CD8-positive, alpha-beta memory T cell (primary cell): ENCODE measurements at places on chromosomes 3 and 15.

DNA sequence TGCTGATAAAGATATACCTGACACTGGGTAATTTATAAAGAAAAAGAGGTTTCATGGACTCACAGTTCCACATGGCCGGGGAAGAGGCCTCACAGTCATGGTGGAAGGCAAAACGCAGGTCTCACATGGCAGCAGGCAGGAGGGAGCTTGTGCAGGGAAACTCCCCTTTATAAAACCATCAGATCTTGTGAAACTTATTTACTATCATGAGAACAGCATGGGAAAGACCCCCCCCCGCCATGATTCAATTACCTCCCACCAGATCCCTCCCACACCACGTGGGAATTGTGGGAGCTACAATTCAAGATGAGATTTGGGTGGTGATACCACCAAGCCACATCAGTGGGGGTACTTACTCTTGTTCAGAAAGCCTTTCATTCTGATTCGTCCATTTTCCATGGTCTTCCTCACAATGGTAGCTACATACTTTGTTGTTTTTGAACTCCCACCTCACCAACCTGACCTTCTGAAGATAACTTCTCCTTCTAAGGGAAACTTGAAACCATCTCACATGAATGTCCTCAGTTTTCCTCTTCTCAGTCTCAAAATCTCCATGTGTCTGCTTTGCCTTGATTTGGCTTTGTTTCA, 275.6 kb upstream of the PROK2 start:
- DNase-seq: no peak

- no peak for DNase-seq
These were observed 378.2 kb upstream of the ALCAM start for GRCh38 chr3:104988496-104988895.

DNA sequence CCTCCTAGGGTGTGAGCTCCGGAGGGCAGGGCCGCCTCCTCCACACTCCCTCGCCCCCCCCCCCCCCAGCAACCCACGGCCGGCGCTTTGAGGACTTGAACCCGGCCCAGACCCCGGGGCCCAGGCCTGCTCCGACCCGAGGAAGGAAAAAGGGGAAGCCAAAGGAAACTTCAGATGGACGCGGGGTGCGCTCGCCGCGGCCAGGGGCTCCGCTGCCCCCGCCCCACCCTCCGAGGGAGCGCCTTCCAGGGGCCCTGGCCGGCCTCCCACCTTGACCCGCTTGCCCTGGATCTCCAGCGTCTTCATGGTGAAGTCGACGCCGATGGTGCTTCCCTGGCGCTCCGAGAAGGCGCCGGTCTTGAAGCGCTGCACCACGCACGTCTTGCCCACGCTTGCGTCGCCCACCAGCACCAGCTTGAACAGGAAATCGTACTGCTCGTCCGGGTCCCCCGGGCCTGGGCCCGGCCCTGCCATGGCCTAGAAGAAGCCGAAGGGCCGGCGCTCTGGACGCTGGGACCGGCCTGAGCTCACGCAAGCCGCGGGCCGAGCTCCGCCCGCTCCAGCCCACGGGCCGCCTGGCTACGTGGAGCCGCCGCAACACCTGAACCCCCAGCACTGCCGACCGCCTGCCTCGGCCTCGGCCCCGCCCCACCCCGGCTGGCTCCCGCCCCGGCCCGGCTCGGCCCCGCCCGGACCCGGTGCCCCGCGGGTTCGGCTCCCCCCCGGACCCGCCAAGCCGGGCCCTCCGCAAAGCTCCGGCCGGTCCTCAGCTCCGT, 400 bp downstream of the RAB43 start:
- DNase-seq: peak; percentile 8

DNA sequence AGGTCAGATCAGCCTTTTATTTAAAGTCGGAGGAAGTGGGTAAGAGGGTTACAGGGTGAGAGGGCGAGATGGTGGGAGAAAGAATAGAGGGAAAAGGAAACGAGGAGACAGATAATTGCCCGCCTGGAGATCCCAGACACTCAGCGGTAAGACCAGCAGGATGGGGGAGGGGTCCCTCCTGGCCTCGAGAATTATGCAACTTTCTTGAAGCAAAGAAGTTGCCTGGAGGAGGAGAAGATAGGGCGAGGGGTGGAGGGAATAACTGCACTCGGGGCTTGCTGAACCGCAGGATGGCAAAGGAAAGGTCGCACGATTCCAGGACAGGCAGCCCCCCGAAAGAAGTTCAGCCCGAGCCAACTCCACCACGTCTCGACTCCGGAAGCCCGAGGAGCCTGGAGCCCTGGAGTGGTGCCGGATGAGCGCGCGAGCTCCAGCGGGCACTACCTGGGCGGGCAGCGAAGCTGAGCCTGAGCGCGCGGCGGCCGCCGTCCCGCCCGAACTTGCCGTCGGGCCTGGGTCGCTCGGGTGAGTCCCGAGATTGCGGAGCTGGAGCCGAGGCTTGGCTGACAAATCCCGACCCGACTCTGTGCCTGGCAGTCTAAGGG, 402 bp downstream of the WWTR1 start:
- DNase-seq: peak; percentile 14

DNA sequence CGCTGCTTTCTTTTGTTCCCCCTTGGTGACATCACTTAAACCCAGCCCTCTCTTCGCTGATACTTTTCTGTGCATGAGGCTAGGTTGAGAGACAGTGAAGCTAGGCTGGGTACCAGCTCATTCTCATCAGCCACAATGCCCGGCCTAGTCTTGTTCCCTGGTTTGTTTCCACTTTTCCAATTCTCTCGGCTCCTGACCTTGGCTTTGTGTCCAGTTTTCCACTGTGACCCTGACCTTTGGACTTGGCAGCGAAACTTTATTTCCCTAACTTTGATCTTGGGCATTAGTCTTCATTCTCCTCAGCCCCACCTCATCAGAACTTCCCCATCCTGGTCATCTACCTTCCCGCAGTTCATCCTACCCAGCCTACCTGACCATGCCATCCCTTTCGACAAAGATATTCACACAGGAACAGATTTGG, 908 bp upstream of the ADPGK start:
- DNase-seq: no peak

DNA sequence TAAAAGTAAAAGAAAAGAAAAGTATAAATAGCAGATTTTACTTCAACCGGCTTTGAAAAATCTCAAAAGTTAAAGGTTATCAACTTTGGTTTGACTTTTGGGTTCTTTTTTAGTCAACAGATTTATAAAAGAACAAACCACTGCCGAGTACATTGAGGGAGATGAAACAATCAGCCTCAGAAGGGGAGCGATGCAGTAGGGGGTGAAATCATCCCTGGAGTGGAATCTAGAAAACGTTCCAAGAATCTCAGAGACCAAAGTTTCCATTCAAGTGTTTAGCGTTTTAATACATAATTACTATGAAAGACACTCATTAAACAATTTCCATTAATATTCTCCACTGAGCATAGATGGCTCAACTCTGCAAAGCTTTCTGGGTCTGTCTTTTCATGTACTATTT, 745.5 kb downstream of the NR2F2 start:
- DNase-seq: no peak

DNA sequence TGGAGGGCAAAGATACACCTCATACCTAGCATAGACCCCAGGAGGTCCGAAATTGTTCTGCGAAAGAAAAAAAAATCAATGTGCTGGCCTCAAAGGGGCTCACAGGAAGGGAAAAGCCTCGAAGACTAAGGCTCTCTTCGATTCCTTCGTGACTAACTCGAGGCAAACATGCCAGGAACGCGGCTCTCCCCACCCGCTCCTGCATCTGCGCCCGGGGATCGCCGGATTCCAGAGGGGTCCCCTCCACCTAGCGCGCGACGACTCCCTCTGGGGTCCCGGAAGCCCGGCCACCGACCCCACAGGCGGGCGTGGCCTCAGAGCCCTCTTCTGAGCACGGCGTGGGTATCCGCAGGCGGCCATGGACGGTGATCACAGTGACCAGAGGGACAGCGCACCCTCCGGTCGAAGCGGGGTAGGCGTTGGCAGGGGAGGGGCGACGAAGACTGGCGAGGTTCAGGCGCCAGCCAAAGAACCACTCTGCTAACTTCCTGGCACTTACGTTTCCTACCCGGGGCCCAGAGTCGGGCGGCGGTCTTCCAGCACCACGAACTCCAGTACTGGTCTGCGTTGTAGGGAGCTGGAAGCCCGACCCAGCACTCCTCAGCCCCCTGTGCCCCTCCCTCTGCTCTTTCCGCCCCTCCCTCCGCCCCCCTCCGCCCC, 515 bp upstream of the EIF3J start:
- DNase-seq: no peak

GRCh38 chr3:24394754-24395153, 99.9 kb downstream of the THRB start:
- DNase-seq: no peak

GRCh38 chr3:170055209-170055608, 17.4 kb downstream of the GPR160 start:
- DNase-seq: no peak

DNA sequence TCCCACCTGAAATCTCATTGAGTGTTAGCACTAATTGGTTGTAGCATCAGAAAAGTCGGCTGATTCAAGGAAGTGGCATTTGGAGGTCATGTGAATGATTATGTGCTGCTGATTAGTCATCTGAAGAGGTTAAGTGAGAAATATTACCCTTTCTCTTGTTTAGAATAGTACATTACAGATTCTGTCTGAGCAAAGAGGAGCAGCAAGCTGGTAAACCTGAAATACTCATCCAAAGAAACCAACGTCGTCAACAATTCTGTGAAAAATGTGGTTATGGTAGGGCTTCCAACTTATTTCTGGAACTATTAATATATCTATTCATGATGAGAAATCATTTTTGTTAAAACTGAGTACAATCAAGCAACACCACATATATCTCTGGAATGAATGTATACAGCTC, 1024.9 kb downstream of the TUSC7 start:
- DNase-seq: no peak

DNA sequence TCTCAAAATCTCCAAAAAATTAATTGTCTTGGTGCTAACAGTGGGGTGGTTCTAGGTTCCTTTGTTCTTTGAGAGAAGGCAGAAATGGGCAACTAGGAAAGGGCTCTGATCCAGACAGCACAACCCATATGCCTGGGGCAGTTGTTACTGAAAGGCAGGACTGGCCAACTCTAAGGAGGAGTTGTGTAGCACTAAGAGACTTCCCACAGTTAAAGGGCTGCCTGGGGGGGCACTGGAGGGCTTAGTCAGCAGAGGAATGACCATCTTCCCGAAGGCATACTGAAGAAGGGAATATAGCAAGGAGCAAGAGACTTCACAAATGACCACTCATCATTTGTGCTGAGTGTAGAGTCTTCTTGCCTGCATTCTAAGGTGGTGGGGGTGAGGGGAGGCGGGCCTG, 15.8 kb downstream of the ILDR1 start:
- DNase-seq: no peak

GRCh38 chr3:16127249-16127648, 47.2 kb upstream of the GALNT15 start:
- no peak for DNase-seq

- DNase-seq: peak; percentile 44
These were observed 239.9 kb downstream of the TLE3 start for GRCh38 chr15:69857686-69858391.

DNA sequence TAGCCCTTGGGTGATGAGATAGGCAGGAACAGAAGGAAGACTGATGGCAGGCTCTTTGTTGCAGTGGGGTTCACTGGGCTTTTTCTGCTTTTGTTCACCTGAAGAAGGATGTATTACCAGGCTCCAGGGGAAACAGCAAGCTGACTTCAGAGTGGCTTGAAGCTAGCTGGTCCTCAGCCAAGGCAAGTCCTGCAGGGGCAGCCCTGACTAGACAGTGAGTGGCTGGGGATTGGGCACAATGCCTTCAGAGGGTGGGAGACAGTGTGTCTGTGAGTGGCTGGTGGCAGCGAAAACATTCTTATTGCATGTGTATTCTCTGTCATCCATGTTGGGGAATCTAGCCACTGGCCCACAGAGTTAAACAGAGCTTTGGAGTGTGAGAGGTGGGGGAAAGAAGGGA, 2.3 kb upstream of the TEX264 start:
- no peak for DNase-seq
